ENCODE measurements at places on chromosomes 7 and 10. TPM values are rescaled to one million over a fixed set of nuclear protein-coding genes. Genes with fewer than 3 reads are reported as not detected.
A peak's percentile ranks its signal among the peaks of the same experiment; 100 is the strongest.

DNA sequence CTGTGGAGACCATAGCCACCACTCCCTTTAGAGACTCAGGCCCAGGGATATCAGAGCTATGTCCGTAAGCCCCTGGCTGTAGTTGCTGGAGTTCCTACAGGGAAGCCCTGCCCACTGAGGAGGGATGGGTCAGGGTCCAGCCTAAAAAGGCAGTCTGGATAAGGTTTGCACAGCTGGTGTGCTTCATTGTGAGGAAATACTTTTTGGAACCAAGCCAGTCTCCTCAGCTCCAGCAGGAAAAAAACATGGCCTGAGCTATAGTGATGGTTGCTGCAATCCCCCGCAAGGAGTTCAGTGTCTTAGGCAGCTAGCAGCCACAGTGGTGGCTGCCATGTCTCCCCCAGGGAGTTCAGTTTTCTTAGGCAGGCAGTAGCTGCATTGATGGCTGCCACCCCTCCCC lies 52.6 kb upstream of the CYP2C8 start:
- ATAC-seq = no peak

DNA sequence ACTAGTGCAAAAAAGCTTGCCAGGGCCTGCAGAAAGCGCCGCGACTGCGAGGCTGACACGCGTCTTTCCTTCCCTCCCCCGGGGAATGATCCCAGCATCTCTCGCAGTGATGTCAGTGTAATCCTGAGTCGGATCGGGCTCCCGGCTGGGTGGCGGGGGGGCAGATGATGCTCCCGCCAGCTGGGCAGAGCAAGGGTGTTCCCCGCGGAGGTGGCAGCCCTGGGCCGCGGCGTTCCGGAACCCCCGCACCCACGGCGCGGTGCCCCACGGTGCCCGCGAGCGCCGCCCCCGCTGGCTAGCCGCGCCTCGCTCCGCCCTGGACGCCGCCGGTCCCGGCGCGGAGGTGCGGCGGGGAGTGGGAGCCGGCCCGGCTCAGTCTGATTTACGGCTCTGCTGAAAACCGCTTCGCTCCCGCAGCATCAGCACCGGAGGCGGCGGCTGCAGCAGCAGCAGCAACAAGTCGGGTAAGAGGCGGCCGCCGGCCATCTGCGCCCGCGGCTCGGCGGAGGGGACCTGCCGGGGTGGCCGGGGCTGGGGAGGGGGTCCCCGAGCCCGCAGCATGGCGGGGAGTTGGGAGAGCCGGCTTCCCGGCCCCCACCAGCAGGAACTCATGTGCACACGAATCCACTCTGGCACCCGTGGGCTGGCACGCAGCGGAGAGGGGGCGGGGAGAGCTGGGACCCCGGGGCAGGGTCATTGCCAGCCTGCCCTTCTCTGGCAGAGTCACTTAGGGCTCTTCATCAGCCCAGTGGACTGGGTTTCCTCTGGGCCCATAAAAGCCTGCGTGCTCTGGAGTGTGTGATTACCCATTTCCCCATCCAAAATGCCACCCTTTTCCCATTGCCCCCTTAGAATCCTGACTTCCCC lies at the start of gene ZNF365:
ZNF365 (plus strand) TSS at position 375 of the 867 bp plus-strand sequence. CDS start 1,825 bp downstream, outside the sequence.
- peak; percentile 77 for ATAC-seq

DNA sequence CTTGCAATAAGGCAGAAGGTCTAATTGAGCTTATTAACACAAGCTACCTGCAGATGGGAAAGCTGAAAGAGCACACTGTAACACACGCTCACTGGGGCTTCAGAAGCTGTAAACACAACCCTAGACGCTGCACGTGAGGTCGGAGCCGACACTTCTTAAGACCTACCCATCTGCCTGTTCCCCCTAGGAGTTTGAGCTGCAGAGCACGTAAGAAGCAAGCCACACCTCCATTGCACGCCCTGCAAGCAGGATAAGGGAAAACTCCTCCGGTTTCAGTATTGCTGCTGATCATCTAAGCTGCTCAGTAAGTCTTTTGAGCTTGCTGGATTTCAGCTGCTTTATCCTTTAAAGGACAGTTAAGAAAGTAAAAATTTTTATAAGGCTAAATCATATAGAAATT lies 244.0 kb upstream of the ZWINT start:
- no peak for ATAC-seq

DNA sequence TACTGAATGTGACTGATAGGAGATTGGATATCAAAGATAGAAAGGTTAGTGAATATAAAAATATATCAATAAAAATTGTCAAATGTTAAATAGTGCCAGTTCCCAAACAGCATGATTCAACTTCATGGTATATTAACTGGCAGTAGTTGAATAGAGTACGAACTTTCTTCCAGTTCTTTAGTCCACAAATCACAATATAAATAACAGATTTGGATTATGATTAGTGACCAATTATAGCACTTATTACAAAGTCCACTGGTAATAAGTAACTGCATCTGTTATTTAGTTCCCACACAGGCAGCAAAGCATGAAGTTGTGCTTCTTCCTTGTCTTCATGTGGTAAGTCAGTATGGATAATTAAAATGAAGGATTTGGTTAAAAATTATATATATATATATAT lies 243.0 kb upstream of the VWC2 start:
- no peak for ATAC-seq

DNA sequence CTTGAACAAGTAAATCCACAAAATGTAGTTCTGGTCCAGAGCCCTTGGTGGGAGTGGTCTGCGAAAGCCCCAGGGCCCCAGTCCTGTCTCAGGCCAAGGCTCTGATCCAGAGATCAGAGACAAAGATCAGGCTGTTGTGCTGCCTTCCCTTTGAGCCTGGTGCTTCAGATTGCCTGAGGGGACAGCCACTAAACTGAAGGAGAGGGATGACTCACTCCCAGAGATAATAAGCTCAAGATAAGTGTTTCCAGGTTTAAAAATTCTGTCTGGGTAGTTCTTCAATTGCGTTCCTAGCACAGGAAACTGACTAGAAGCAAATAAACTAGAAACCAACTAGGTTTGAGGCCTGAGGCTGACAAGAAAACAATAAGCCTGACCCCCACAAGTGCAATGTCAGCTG lies 190.2 kb downstream of the RAMP3 start:
- no peak for ATAC-seq

FOXL3 gene
- total RNA-seq = not detected

GRCh38 chr7:46137725-46138124 lies 216.7 kb upstream of the IGFBP3 start:
- no peak for ATAC-seq

- no peak for ATAC-seq
These were observed 571 bp upstream of the PRKAR2B start for GRCh38 chr7:107043921-107044346.

SLC29A3 gene
- 3.4 TPM for total RNA-seq

DNA sequence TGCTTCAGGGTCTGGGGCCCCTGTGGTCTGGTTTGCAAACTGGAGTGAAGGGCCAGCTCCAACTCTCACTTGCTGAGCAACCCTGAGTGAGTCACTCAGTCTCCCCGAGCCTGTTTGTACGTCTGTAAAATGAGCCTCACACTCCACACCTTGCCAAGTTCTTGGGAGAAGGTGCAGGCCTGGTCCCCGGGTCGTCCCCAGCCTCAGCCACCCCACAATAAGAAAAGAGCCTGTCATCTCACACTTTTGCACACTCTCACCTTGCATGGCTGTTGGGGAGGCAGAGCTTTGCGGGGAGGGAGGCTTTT lies 5.2 kb downstream of the GRIFIN start:
- no peak for ATAC-seq

CPA2 gene
- not detected for total RNA-seq

- ATAC-seq = no peak
These were observed 611.0 kb downstream of the PARD3 start for GRCh38 chr10:34203966-34204630.

PPP1R3A gene
- not detected for total RNA-seq

DNA sequence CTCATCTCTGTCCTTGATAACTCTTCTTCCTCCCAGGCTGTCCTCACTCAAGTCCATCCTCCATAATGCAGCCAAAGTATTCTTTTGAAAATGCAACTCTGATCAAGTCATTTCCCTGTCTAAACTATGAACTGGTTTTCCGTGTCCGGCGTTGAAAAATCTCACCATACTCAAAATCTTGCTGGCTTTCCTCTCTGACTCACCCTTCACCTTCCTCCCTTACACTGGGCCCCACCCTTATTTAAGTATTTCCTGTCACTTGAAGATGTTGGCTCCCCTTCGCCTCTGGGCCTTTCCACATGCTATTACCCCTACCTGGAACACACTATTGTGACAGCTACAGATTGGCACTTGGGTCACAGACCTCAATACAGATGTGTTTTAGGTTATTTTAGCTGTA lies 515.6 kb downstream of the INHBA start:
- no peak for ATAC-seq

DNA sequence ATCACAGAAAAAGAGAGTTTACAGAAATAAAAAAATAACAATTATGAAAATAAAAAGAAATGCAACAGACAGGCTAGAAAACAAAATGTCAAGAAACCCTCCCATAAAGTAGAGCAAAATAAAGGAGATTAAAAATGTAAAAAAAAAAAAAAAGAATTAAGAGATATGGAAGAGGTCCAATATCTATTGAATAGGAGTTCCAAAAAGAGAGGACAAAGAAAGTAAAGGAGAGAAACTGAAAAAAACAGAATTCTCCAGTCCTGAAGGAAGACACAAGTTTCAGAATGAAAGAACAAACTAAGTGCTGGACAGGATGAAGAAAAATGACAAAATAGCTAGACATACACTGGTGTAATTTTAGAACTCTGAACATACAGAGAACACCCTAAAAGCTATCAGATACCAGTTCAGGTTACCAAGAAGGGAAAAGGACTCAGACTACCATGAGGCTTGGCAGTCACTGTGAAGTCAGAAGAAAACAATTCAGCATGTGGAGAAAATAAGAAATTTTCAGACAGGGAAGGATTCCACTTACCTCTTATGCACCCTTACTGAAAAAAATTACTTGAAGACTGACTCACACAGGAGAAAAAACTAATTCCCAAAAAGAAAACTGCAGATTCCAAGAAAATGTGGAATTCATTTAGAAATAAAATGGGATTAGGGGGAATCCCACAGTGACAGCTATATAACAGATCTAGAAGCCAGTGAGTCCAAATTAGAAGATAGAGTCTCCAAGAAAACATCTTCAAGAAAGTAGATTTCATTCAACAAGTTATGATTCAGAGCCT lies 40.4 kb upstream of the ABLIM1 start:
- ATAC-seq = no peak

HOXA6 gene
- total RNA-seq = not detected

DNA sequence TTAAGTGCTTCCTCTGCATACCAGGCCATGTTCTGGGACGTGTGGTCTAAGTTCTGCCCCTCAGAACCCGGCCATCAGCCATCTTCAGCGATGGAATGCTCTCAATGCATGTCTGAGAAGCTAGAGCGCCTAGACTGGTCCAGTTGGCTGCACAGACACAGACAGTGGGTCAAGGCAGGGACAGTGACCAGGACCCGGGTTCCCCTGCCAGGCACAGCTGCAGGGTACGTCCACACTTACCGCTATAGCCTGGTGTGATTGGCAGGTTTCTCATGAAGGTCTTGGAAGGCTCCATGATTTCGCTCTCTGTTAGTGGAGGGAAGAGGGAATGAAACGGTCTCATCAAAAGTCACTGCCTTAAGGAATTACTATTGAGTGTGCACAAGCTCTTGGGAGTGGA lies 47.3 kb downstream of the PNLIPRP2 start:
- no peak for ATAC-seq

- no peak for ATAC-seq
These were observed 191.0 kb downstream of the LSM5 start for GRCh38 chr7:32299133-32299702.

DNA sequence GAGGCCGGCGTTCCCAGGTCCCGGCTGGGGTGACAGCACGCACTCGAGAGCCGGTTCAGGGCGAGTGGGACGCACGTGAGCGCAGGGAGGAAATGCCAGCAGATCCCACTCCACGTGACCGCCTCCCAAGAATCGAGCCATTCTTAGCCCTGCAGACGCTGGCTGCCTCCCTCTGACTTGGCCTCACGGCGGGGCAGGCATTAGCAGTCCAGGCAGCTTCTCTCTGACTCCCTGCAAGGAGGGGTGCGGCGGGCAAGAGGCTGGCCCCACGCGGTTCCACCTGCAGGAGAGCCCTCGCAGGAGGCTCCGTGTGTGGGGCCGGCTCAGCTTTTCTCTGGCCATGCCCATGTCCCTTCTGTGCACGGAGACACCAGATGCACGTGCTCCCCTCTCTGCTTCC lies 10.1 kb downstream of the GPR146 start:
- ATAC-seq = no peak

- no peak for ATAC-seq
These were observed 222.1 kb upstream of the SHH start for GRCh38 chr7:156034397-156034796.

POLR2J2 gene
- total RNA-seq = 25.9 TPM

DNA sequence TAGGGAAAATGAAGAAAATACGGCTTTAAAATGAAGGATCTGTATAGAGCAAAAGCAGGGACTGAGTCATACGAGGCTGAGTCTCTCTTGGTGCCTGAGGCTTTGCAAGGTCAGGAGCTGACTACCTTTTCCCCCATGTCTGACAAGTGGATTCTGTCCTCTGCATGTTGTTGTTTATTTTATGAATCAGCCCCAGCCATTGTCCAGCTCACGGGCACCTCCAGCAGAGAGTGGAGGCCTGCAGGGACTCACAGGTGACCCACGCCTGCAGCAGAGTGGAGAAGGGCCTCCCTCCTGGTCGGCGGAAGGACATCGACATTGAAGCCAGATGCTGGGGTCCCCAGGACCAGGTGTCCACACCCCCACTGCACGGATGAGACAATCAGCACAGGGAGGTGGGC lies 233.9 kb downstream of the WDR37 start:
- ATAC-seq = no peak

DNA sequence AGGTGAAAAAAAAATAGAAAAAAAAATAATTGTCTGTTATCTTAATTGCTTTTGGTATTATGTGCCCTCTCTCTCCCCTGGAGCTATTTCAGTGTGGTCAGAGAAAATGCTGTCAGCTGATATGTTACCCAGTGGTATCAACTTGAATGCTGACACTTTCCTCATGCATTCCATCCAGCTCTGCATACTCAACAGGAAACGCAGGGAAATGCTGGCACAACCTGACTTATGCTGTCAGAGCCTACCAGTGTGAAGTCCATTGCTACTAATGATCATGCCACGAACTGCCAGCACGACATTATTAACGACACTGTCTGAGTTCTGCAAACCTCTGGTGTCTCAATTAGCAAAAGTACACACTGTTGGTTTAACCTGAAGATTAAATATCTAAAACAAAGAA lies 182.8 kb downstream of the ZWINT start:
- no peak for ATAC-seq

- ATAC-seq = no peak
These were observed 671 bp upstream of the PAPSS2 start for GRCh38 chr10:87658858-87659555.

DNA sequence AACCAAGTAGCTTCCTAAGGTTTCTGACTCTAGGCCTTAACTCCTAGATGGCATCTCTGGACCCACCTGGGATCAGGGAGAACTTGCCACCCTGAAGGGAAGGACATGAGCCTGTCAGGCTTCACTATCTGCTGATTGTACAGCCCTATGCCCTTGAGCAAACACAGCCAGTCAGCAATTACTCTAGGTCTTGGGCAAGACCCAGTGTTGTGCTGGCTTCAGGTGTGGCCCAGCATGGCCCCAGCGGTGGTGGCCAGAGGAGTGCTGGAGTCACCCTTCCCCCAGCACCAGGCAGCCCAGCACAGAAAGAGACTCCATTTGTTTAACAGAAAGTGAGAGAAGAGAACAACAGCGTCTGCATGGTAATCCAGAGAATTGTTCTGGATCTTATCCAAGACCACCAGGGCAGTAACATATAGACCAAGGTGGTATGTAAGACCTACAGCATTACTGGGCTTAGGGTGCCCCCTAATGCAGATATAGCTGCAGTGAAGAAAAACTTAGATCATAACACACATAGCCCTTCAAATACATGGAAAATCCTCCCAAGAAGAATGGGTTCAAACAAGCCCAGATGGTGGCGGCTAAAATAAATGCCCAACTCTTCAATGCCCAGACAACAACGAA lies 207.7 kb downstream of the MAGI2 start:
- no peak for ATAC-seq
